ENCODE measurements at places on chromosomes 6 and 20.

DNA sequence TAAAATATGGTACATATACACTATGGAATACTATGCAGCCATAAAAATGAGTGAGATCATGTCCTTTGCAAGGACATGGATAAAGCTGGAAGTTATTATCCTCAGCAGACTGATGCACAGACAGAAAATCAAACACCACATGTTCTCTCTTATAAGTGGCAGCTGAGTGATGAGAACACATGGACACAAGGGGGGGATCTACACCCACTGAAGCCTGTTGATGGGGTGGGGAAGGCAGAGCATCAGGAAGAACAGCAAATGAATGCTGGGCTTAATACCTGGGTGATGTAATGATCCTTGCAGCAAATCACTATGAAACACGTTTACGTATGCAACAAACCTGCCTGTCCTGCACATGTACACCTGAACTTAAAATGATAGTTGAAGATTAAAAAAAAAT is 71.3 kb downstream of the MANEA start:
- DNase-seq, result no peak

DNA sequence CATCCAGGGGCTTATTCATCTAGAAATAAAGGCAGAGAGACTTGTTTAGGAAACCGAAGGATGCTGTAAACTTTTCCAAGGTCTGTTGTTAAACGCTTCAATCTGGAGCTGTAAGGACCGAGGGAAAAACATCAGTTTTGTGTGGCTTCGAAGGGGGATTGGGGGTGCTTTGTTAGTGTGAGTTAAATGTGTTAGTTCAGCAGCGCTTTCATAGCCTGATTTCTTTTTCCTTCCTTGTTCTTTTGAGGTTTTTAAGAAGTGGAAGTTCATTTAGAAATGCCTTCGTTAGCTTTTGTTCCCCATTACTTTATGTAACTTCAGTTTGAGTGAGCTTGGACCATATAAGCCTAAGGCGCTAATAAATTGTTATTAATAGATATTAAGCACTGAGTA is 1.5 kb downstream of the ANKS1A start:
- no peak for DNase-seq

GRCh38 chr6:99485395-99485773 is 29.8 kb downstream of the USP45 start:
- DNase-seq, result no peak

DNA sequence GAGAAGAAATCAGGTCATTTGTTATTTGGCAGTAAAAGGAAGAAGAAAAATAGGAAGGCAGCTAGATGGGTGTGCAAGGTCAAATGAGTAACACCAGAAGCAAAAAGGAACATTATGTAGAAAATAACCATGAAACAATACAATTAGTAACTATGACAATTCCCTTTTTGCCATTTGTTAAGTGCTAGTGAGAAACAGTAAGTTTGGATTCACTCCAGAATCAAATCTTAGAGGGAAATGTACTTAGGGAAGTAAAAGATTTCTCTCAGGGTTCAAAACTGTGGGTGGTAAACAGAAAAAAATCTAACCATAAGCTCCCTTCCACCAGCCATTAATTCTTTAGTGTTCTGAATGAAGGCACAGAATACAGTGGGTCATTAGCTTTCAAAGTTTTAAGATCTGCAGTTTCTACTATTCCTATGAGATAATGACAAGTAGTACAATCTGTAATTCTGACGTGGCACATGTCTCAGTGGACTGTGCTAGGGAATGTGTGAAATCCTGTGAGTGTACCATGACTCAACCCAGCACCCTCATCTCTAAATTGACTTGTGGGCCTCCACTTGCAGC is 17.1 kb downstream of the REPS1 start:
- no peak for DNase-seq

- peak; percentile 16 for DNase-seq
Measured at GRCh38 chr6:159929819-159930218, 39.0 kb downstream of the MAS1 start.

DNA sequence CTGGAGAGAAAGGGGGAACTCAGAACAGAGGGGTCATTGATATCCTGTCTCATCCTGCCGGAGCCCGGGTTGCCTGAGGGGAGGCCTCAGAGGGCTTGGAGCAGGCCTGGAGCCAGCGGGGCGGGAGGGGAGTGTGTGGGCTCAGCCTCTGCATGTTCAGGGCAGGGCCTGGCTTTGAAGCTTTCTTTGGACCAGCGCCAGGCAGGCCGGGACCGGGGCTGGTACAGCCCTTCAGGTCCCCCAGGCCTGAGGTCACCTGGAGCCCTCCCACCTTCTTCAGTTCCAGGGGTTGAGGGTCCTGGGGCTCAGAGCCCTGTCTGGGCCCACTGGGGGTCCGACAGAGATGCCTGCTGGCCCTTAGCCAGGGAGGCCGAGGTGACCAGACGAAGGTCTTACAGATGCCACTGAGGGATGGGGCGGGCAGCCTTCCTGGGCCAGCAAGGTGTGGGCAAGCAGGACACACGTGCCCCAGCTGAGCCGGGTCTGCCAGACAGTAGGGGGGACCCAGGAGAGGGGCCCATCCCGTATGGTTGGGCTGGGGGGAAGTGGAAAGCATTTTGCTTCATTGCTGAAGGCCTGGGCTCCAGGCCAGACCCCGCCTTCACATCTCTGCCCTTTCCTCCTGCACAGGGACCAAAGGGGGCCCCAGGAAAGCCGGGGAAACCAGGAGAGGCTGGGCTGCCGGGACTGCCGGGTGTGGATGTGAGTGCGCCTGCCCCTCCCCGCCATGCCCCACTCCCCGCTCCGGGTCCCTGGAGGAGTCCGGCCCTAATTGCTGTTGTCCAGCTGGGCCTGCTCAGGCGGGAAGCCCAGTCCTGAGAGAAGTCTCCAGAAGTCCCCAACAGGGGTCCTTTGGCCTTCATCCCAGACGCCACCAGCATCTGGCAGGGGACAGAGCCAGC is 2.0 kb downstream of the COL9A3 start:
- DNase-seq, result no peak

- DNase-seq, result no peak
Measured at GRCh38 chr6:25641940-25642666, 9.9 kb upstream of the SCGN start.

DNA sequence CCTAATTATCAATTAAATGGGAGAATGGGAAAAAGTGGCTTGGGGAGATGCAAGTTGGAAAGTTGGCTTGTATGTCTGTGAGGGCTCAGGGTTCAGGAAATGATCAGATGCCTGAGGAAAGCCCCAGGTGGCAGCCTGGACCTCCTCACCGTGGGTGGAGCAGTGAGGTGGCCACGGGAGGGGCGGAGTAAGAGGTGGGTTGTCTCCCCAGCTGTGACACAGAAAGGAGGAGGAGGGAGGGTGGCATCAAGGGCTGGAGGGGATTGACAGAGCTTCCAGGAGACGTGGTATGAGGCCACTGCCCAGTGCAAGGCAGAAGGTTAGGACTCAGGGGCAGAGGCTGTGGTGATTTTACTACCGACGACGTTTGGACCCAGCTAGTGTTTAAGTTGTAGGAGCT is 672.2 kb downstream of the PRKN start:
- DNase-seq, result no peak

DNA sequence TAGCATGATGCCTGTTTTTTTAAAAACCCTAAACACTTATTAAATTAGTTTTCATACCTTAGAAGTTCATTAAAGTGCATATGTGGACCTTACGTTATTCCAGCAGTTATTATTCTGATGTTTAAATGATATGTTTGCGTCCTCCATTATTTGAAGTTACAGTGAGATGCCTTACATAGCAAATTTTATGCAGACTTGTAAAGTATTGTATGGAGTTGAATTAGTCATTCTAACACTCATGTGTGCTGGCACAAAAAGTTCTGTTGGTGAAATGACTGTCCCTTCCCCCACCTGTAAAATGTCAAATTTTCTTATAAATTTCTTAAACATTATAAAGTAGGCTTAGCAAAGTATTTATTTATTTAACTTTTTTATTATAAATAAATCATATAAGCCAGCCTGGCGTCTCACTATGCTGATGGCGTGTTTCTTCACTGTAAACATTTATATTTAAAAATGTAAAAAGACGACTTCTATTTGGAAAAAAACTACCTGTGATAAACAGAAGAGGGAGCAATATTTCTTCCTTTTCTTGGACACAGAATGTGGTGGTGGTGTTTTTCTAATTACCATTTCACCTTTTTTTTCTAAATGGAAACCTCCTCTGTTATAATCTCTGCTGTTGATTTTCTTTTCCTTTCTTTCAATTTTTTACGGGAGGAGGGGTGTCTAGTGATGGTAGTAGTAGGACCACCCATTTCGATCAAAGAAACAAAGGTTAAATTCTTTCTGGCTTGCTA is 155.4 kb downstream of the RFPL4B start:
- DNase-seq, result no peak

DNA sequence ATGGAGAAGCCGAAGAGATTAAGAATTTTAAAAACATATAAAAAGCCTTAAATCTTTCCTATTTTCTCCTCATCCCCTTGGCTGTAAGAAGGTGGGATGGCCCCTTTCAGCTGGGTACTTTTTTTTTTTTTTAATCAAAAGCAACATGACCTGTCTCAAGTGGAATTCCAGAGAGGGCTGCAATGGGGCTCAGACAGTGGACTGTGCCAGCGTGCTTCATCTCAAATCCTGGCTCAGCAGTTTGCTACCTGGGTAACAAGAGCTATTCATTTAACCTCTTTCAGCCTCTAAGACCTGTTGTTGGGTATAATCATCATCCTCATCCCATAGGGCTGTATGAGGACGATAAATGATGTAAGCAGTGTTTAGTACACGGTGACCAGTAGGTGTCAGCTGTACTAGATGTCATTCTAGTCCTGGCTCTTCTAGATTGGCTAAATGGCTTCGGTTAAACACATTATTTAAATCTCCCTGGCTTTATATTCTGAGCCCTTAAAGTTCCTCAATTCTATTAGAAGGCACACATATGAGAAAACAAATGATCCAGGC is 6.9 kb upstream of the PPP1R3G start:
- no peak for DNase-seq
